ENCODE measurements at places on chromosomes 7 and 10.
A peak's percentile ranks its signal among the peaks of the same experiment; 100 is the strongest.

DNA sequence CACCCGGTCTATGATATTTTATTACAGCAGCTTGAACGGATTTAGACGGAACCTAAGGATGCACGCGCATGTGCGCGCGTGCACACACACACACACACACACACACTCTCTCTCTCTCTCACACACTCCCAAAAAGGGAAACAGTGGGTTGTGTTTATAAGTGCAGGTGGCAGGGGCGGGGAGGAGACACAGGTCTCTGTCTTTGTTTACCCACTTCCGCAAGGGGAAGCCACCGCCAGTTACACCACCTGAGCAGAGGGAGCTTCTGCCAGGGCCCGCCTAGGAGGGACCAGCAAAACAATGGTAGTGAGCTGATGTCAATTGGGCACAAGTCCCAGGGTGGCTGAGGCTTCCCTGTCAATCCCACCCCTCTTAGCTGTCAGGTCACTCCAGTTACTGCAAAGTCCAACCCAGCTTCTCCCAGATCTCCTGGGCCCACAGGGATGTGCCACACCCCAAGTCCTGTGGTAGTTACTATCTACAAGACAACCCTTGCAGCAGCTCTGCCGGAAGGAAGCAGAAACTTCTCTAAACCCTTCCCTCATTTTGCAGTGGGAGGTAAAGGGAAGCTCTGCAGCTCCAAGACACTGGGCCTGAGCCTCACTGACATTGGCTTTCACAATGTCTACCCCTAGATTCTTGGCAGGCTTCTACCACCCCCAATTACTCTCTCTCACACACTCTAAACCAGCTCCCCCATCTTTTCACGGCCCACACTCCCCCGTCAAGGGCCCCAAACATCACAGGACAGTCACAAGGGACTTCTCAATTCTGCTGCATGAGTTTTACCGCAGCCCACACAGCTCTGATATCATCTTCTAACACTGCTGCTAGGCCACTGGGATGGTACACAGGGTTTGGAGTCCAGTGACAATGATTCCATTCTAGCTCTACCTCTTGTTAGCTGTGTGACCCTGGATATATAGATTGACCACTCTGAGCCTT lies 17.6 kb downstream of the ANXA11 start:
- peak; percentile 53 for DNase-seq

GRCh38 chr10:103715430-103715829 lies 139.9 kb downstream of the SH3PXD2A start:
- no peak for DNase-seq

- DNase-seq = no peak
These were observed 138.9 kb downstream of the EGFR start for GRCh38 chr7:55157764-55158105.

DNA sequence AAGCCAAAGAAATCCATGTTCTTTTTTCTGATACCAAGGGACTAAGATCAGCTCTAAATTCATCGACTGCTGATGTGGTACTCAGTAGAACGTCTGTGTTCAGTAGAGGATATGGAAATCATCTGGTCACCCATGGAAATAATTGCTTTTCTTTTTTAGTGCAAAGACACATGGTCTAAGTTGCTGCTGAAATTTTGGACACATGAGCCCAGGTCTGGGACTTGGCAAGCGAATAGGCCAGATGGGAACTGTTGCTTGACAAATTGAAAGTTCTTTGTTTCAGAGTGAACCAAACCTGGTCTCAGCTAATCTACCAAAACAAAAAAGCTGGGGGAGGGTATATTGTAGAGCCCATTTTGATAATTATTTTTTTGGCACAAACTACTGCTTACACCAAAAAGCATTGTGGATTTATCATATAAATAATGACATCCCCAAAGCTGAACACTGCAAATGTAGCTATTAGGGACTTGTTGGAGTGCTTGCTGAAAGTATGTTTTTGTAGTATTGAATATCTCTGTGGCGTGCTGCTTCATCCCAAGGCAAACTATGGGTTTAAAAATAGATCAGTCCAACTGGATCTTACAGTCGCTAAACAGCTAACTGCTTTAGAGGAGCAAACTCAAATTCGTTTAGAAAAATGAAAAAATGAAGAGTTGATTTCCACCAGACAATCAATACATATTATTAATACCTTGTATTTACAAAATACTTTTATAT lies 144.7 kb downstream of the TRIL start:
- DNase-seq = no peak

GRCh38 chr7:120303105-120303504 lies 30.1 kb downstream of the KCND2 start:
- DNase-seq = no peak

- DNase-seq = no peak
These were observed 22.1 kb upstream of the OPN4 start for GRCh38 chr10:86632009-86632800.

- DNase-seq = no peak
These were observed 50.6 kb upstream of the DUSP5 start for GRCh38 chr10:110446954-110447608.

- DNase-seq = no peak
These were observed 918.6 kb upstream of the AUTS2 start for GRCh38 chr7:68679459-68680234.

DNA sequence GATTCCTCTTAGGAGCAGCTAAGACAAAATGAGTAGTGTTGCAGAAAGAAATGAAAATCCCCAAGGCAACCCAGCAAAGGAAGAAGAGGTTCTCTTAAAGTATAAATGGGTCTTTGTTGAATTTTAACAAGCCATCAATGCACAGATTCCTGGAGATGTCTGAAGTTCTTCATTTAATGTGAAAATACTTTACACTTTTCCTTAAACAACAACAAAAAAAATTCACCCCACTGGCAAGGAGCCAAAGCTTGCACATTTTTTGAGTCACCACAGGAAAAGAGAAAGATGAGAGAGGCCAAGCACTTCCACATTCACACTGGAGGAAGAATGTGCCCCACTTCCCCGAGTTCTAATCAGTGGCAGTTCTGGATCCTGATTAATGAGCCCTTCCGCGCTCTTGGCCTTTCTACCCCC lies 286.4 kb upstream of the MEOX2 start:
- no peak for DNase-seq

GRCh38 chr7:105907129-105907846 lies 30.9 kb upstream of the ATXN7L1 start:
- no peak for DNase-seq

DNA sequence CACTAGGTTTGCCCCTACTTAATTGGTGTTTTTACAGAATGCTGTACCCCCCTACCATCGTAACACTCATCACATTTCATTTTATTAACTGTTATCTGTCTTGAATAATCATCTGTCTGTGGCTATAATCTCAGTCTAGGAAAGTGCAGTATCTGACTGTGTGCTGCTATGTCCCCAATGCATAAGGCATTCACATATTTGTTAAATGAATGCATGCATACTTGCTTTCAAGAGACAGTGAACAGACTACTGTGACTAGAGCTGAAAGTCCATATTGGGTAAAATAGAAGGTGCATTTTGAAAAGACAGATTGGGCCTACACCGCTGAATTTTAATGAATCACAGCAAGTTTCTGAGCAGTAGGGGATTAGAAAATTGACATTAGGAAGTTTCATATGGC lies 112.3 kb downstream of the ARHGAP12 start:
- DNase-seq = no peak

GRCh38 chr10:81594991-81595390 lies 280.0 kb upstream of the NRG3 start:
- DNase-seq = no peak

GRCh38 chr10:114665406-114665805 lies 7.3 kb upstream of the ABLIM1 start:
- DNase-seq = no peak

DNA sequence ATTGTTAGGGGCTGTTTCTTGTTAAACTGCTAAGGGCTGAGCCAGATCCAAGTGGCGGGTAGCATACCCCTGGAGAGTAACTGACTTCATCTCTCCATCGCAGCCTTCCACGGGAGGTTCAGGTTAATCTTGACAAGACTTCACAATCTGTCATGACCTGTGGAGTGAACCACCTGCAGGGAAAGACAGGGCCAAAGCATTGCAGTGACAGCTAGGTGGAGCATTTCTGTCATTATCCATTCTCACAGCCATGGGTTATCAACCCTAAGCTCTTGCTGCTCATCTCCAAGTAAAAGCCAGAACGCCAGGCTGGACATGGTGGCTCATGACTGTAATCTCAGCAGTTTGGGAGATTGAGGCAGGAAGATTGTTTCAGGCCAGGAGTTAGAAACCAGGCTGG lies 17.2 kb downstream of the ABCC2 start:
- DNase-seq = no peak

DNA sequence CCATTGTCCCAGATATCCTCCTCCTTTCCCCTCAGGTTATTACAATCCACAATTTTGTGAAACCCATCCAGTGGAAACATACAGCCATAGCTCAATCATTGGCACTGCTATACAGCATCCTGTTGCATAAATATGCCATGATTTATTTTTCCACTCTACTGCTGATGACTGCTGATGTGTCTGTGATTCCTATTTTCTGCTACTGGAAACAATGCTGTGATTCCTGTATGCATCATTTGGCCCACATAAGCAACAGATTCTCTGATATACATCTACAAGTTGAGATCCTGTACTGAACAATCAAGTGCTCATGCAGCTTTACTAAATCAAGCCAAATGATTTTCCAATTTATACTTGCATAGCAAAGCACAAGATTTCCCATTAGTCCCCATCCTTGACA lies 39.6 kb downstream of the CUL2 start:
- DNase-seq = no peak

Data from GM12891 (cell line).